HTR-8/SVneo (cell line): ENCODE measurements at places on chromosomes 2 and 18.
A peak's percentile ranks its signal among the peaks of the same experiment; 100 is the strongest.

- DNase-seq: no peak
These were observed 11.1 kb upstream of the AGFG1 start for GRCh38 chr2:227460833-227461232.

DNA sequence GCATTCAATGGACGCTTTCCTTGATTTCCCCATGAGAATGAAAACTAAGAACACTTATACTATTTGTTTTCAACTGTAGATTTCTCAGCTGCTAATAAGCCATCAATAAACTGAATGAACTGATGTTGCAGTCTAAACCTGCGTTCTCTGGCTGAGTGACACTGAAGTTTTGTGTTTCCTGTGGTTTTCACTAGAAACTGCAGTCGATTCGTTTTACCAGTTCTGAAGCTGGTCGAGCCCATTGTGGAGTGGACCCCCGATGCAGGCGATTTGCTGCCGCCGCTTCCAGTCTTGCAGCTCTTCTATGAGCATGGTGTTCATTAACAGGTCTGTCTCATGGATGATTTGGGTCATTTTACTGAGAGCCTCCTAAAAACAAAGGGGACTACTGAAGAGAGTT is 50.6 kb upstream of the STAT1 start:
- DNase-seq: no peak

GRCh38 chr2:4618141-4618540 is 914.8 kb downstream of the DCDC2C start:
- DNase-seq: no peak

DNA sequence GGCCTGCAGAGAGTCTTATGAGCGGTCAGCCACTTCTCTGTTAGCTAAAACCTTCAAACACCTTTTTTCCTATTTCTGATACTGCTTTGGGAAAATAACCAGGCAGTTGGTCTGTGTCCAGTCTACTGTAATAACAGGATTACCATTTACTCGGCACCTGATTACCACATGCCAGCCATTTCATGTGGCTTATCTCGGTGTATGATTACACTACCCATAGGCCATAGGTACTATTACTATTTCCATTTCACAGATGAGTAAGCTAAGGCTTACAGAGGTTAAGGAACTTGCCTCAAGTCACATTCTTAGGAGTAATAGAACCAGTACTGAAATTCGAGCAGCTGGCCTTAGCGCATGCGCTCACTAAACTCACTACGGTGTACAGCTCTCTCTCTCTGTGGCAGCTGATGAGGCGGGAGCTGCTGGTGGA is 147.2 kb upstream of the L3MBTL4 start:
- no peak for DNase-seq

GRCh38 chr2:181785691-181786344 is 105.5 kb upstream of the NEUROD1 start:
- peak; percentile 36 for DNase-seq

DNA sequence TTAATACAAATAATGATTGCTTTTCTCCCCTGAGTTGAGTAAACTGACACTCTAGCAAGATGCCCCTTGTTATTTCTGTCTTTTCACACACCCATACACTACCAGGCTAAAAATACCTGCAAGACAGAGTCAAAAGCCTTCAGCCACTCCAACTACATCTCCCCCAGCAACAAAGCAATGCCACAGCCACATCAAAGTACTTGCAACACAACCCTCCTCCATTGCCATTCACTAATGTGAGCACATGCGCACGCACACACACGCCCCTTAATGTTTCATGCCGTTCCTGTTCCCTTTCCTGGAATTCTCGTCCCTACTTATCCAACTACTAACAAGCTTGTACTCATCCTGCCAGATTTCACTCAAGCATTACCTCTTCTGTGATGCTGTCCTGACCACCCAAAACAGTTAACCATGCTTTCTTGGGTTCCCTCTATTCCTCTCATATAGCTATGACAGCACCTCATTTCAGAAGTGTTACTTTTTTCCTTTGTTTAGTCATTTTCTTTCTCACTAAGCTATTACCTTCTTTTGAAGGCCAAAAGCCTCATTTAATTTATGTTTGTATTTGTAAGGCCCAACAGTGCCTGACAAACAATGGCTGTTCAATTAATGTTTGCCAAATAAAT is 29.6 kb downstream of the SLC25A12 start:
- no peak for DNase-seq

DNA sequence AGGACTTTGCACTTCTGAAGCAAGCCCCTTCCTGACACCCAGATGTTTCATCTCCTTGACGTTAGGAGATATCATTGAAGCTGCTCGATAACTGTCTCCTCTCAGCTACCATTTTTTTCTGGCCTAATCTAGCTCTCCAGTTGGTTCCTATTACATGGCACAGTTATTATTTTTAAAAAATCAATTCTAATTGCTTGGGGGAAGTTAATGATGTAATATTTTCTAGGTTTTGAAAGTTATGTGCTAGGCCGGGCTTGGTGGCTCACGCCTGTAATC is 22.5 kb upstream of the RAB31 start:
- no peak for DNase-seq

- peak; percentile 70 for DNase-seq
These were observed 21.7 kb downstream of the LBH start for GRCh38 chr2:30252723-30253701.

GRCh38 chr2:176317199-176317598 is 48.0 kb downstream of the MTX2 start:
- no peak for DNase-seq

- no peak for DNase-seq
These were observed 9.6 kb upstream of the NTSR2 start for GRCh38 chr2:11679486-11680181.

DNA sequence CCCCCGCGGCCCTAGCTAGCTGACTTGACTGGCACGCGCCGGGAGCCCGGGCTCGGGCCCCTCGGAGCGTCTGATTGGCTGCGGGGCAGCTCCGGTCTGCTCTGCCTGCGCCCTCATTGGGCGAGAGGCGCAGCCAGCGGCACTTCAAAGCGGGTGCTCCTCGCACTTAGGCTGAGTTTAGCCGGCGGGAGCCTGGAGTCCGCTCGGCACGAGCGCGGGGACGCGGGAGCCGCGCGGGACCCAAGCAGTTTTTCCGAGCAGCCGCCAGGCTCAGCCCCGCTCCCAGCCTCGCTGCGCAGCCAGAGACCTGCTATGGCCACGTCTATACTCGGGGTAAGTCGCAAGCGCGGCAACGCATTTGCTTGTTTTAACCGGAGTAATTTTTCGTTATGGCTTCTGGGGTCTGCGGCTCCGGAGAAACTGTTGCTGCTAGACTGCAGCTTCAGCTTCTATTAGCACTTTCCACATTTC is at the start of gene SP9:
SP9 (plus strand) TSS at position 174 of the 471 bp plus-strand sequence; CDS start at position 313, 139 bp downstream.
- peak; percentile 89 for DNase-seq

GRCh38 chr2:217208867-217209266 is 349.0 kb upstream of the TNP1 start:
- no peak for DNase-seq

DNA sequence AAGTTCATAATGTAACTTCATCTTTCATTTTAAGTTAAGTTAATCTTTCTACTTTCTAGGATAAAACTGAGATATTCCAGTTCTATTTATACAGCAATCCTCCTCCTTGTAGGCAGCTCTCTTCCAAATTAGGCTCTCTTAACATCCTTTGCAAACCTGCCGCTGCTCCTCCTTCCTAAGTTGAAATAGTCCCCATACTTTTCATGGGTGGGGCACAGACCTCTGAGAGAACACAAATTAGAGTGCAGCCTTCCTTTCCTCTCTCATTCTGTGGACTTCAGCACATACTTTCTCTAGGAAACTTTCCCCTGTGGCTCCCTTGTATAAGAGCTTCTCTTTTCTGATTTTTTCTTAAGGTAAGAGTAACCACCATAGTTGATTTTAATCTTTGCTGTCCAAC is 28.3 kb downstream of the TWSG1 start:
- no peak for DNase-seq

DNA sequence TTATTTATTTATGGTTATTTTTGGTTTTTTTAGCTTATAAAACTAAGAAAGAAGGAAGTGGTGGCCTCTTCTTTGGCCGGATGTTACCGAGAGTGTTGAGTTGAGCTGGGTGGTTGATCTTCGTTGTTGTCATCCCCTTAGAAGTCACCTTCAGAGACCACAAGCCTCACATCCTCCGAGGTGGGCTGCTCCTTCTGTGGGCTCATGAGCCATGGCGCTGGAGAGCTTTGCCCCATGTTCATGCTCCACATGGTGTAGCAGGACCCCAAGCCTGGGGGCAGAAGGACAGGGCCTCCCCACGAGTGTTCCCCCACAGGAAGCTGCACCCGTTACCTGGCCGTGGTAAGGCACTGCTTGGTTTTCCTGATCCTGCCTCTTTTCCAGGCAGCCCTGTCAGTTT is 23.4 kb downstream of the SNTG2 start:
- no peak for DNase-seq

DNA sequence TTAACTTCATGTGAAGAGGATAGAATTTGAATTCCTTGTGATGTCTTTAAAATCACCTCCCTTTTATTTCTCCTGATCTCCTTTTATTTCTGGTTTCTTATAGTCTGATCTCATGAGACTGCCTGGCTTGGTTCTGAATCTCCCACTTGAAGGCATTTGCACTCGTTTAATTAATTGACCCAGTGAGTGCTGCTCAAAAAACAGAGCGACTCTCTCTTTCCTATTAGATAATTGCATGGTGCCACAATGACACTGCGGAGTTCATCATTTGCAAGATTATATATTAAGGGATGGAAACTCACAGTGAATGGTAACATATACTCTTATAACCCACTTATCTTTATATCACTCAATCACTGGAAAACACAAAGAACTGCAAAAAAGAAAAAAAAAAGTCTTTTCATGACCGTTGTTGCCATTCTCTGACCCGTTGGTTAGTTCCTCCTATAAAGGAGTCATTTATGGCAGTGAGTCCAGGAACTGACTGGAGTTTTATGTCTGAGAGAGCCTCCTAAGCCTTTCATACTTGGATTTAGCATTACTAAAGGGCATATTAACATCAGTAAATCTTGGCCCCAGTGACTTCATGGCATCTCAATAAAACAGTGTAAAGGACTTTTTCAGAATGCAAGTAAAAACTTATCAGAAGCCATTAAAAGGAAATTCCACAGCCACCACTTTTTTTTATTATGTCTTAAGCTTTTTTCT is 103.3 kb upstream of the EPHA4 start:
- DNase-seq: no peak

GRCh38 chr2:138107288-138107687 is 143.0 kb downstream of the HNMT start:
- no peak for DNase-seq

- DNase-seq: no peak
These were observed 42.0 kb downstream of the CCDC148 start for GRCh38 chr2:158414538-158414937.

- DNase-seq: no peak
These were observed 2.4 kb downstream of the PRELID3A start for GRCh38 chr18:12410081-12410481.

DNA sequence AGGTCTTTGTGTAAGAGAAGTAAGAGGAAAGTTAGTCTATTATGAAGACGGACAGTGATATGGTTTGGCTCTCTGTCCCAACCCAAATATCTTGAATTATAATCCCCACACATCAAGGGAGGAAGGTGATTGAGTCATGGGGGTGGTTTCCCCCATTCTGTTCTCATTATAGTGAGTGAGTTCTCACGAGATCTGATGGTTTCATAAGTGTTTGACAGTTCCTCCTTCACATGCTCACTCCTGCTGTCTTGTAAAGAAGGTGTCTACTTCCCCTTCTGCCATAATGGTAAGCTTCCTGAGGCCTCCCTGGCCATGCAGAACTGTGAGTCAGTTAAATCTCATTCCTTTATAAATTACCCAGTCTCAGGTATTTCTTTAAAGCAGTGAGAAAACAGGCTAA is 67.6 kb downstream of the NEURL3 start:
- DNase-seq: no peak

DNA sequence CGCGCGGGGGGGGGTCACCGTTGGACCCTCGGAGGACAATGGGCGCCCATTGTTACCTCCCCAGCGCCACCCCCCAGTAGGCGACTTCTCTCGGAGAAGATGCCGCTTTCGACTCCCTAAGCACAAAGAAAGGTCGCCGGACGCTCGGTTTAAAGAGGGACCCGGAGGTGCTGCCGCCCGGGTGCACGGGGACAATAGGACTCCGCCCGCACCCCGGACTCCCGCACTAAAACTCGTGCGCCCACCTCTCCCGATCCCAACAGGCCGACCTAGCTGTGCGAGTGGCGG is 318 bp upstream of the CDC42EP3 start:
- DNase-seq: no peak

DNA sequence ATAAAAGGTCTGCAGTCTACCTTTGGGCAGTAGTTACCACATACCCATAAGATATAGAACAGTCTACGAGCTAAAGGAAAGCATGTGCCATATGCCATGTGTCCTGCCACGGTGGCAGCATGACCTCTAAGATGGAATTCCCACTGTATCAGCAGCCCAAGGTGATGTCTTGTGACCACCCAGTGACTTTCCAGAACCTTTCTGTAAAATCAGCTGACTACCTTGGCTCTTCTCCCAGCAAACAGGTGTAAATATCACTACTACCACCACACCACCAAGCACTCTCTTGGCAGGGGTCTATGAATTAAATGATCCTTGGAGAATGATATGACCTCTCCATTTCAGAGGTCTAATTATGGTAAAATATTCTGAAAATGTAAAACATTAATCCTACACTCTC is 99.6 kb downstream of the METTL8 start:
- no peak for DNase-seq

GRCh38 chr2:100260712-100261620 is 61.3 kb downstream of the LONRF2 start:
- peak; percentile 86 for DNase-seq
